Liver (tissue), 10 donors: ENCODE measurements at places on chromosomes 6 and 20. TPM values are rescaled to one million over a fixed set of nuclear protein-coding genes. Genes with fewer than 3 reads are reported as not detected.

The SERINC3 gene
- total RNA-seq: 65.4 TPM

The HLA-DMB gene
- 8.1 TPM for total RNA-seq

The SCRT2 gene
- not detected for total RNA-seq

The COL11A2 gene
- 0.59 TPM for total RNA-seq

GRCh38 chr20:57537822-57538221 is 12.9 kb upstream of the CTCFL start:
- no peaks in the 10 kb centered on the region for H3K36me3 ChIP-seq
- no peaks in the 10 kb centered on the region for H3K4me1 ChIP-seq
- no peak overlapping the region for H3K27ac ChIP-seq
- no peak overlapping the region for H3K4me3 ChIP-seq
- H3K27me3 ChIP-seq: no peaks in the 10 kb centered on the region
- DNase-seq: no peak

DNA sequence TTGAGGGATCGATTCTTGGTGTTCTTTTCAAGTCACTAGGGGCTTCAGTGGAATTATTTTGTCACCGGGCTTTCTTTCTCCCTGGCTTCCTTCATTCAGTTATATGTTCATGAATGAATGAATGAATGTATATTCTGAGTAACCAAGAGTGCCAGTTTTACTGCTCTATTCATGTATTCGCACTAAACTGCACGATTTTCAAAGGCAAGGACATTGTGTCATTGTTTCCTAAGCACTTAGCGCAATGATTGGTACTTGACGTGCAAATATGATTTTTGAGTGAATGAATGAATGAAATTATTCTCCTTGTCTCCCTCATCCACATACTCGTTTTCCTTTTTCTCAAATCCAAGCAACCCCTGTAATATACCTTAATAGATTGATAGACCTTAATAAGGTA is 822 bp downstream of the AFG1L start:
- peak overlapping the region; percentile 99 for H3K27ac ChIP-seq
- H3K36me3 ChIP-seq: no peaks in the 10 kb centered on the region
- DNase-seq: no peak
- peak overlapping the region; percentile 82 for H3K4me3 ChIP-seq
- peaks cover 3% of the 10 kb centered on the region for H3K4me1 ChIP-seq

DNA sequence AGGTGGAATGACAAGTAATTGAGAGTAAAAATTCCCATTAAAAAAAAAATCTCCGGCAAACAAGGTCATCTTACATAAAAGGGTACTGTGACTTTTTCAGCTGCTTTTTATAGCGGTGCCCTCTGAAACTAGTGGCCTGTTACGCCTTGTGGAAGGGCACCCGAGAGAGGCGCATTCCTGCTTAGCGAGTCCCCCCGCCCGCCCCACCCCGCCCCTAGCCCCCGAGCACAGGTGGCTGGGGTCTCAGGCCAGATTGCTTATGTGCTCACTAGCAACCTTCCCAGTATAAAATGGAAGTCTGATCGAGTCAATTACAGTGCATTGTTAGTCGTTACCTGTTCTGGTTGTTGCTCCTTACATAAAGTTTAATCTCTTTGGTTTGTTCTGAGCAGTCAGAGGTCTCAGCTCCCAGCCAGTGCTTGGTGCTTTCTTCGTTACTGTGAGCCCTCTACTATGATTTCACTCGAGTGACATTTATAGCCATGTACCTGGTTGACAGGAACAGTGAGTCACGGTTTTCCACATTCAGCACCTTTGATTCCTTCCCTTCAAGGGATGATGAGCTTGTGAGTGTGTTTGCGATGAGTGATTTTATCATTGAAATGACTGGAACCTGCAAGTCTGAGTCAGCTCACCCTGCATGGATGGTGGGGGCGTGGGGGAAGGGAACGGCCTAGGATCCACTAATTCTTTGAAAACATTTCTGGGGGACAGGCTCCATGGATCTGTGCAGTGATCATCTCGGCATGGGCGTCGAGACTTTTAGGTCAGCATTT is 47.6 kb downstream of the ZDHHC14 start:
- no peak for DNase-seq
- no peaks in the 10 kb centered on the region for H3K36me3 ChIP-seq
- H3K4me1 ChIP-seq: peaks cover 27% of the 10 kb centered on the region
- H3K27ac ChIP-seq: no peak overlapping the region
- H3K4me3 ChIP-seq: no peak overlapping the region

- no peak overlapping the region for H3K27ac ChIP-seq
- no peak for DNase-seq
- no peak overlapping the region for H3K4me3 ChIP-seq
- H3K4me1 ChIP-seq: peaks cover 46% of the 10 kb centered on the region
- H3K27me3 ChIP-seq: peaks cover 2% of the 10 kb centered on the region
- H3K36me3 ChIP-seq: no peaks in the 10 kb centered on the region
Measured at GRCh38 chr6:3228046-3228671, 706 bp upstream of the TUBB2B start.

DNA sequence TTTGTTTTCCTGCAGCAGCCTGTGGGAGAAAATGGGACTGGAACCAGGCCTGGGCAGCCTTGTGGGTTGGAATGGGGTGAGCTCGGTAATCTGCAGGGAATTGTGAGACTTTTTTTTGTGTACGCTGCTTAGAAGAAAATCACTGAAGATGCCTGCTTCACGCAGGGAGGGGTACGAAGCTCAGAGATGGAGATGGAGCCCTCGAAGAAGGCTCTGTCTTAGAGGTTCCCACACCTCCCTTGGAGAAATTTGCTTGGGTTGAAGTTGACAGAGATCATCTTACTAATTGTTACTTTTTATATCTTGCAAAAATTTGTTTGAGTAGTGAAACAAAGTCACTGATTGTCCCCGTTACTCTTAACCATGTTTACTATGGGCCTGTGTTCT is 894 bp downstream of the PYGB start:
- H3K4me1 ChIP-seq: peaks cover 7% of the 10 kb centered on the region
- DNase-seq: no peak
- H3K4me3 ChIP-seq: peak overlapping the region; percentile 98
- no peaks in the 10 kb centered on the region for H3K27me3 ChIP-seq

GRCh38 chr6:155327326-155328073 is 13.2 kb upstream of the TFB1M start:
- no peak overlapping the region for H3K27ac ChIP-seq
- no peak overlapping the region for H3K4me3 ChIP-seq
- H3K27me3 ChIP-seq: no peaks in the 10 kb centered on the region
- H3K36me3 ChIP-seq: no peaks in the 10 kb centered on the region
- H3K4me1 ChIP-seq: no peaks in the 10 kb centered on the region
- DNase-seq: peak; percentile 60

DNA sequence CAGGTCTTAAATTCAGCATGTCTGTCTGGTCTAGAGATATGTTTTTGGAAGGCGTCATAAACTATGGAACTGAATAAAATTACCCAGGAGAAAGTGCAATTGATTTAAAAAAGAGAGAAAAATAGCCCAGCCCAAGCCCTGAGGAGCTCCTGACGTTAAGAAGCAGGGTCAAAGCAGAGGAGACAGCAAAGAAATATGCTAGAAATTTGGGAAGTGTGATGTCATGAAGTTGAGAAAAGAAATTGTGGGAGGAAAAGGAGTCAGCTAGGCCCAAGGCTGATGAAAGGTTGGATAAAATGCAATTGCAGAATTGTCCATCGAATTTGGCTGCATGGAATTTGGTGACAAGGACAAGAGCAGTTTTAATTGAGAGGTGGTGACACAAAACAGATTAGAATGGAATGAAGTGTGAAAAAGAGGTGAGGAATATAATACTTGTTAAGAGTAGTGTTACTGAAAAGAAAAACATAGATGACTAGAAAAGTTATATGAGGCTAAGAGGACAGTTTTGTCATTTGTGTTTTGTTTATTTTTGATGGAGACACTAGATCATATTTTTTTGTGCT is 381.6 kb downstream of the LAMA2 start:
- no peak for DNase-seq
- H3K36me3 ChIP-seq: no peaks in the 10 kb centered on the region
- H3K4me3 ChIP-seq: no peak overlapping the region
- no peaks in the 10 kb centered on the region for H3K4me1 ChIP-seq

- H3K4me1 ChIP-seq: no peaks in the 10 kb centered on the region
- H3K36me3 ChIP-seq: no peaks in the 10 kb centered on the region
- no peak overlapping the region for H3K27ac ChIP-seq
- DNase-seq: no peak
Measured at GRCh38 chr6:141925001-141925400, 207.7 kb upstream of the GJE1 start.

DNA sequence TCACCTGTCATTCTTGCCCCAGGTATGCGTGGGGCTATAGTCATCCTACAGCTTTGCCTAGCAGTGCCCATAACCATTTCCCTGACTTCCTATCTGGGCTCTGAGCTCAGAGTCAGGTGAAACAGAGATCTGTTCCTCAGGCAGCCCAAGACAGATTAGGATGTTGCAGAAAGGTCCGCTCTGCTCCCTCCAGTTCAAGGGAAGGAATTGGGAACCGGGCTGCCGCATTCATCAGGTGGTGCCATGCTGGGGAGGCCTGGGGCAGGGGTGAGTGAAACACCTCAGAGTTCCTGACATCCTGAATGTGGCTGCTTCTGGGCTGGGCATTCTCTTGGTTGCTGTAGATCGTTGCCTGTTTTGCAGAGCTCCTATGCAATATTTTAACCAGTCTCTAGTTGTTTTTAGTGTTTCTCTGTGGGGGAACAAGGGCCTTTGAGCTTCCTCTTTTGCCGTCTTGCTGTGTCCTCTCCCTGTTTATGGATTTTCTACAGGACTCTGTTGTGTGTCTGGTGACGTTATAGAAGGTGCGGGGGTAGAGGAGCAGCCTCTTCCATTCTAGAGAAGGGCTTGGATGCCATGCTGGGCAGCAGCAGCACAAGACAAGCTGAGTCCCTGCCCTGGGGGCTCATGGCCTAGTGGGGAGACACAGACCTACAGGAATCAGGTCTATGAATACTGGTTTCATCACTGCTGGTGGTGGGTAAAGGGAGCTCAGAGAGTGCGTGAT is 9.2 kb downstream of the ENTPD6 start:
- H3K27ac ChIP-seq: no peak overlapping the region
- H3K36me3 ChIP-seq: no peaks in the 10 kb centered on the region
- no peaks in the 10 kb centered on the region for H3K27me3 ChIP-seq
- H3K4me3 ChIP-seq: no peak overlapping the region
- H3K4me1 ChIP-seq: no peaks in the 10 kb centered on the region

GRCh38 chr20:8121666-8122065 is 10.4 kb upstream of the PLCB1 start:
- no peaks in the 10 kb centered on the region for H3K4me1 ChIP-seq
- no peak for DNase-seq
- peaks cover under 1% of the 10 kb centered on the region for H3K27me3 ChIP-seq
- H3K27ac ChIP-seq: no peak overlapping the region
- H3K36me3 ChIP-seq: no peaks in the 10 kb centered on the region

DNA sequence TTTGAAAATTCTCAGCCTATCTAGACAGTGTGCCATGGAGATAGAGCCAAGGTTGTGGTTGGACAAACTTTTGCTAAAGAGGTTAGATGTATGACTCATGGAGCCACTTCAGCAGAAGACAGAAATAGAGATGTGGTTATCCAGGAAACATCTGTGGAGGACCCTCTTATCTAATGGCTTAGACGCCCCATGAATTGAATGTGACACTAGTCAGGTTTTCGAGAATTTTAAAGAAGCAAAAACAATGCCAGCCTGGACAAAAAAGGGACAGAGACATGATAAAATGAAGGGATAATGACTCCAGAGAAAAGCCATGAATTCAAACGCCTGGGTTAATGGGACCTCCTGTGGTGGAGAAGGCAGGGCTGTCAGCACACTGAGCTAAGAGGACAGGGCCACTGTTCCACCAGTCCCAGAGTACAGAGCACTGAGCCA is 280.5 kb downstream of the CLVS2 start:
- H3K27me3 ChIP-seq: no peaks in the 10 kb centered on the region
- no peak overlapping the region for H3K27ac ChIP-seq
- DNase-seq: no peak
- no peaks in the 10 kb centered on the region for H3K4me1 ChIP-seq
- no peaks in the 10 kb centered on the region for H3K36me3 ChIP-seq
- H3K4me3 ChIP-seq: no peak overlapping the region
